NCI-H2029 treated with DMSO at 0.1 percent for 48 hours (cell line): ENCODE measurements at places on chromosomes 1 and 21.

GRCh38 chr21:33848249-33848953, 67.2 kb downstream of the ATP5PO start:
- peak; percentile 69 for DNase-seq

- DNase-seq = no peak
These were observed 61.0 kb downstream of the PAX7 start for GRCh38 chr1:18691648-18692047.

GRCh38 chr1:226335661-226336060, 26.7 kb upstream of the LIN9 start:
- DNase-seq = no peak

DNA sequence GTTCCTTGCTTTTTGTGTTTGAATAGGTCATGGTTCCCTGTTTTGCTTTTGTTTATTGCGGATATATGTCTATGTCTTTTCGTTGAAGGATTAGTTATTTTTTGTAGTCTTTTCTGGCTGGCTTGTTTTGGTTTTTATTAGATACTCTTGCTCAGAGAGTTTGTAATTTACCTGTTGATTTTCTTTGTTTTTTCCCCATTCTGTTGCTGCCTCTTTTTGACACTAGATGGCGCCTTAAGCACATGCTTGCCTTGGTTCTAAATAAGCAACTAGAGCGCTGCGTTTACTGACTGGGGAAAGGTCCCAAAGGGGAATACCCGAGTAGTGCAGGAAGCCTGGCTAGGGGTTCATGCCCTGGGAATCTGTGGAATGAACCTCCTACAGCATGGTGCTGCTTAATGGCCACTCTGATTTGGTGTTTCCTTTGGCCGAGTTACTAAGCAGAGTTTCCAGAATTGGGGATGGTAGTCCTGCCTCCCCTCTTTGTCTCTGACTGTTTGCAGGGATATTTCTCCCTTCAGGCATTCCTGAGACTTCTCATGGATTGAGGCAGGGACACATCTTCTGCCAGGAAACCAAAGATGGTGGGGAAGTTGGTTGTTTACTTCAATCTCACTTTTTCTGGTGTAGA, 143.2 kb downstream of the PTPRU start:
- no peak for DNase-seq

GRCh38 chr21:41167348-41168342, at the start of gene BACE2:
Gene BACE2 (plus strand): TSS chr21:41168160. CDS start chr21:41168264, 104 bp downstream.
- DNase-seq = no peak

DNA sequence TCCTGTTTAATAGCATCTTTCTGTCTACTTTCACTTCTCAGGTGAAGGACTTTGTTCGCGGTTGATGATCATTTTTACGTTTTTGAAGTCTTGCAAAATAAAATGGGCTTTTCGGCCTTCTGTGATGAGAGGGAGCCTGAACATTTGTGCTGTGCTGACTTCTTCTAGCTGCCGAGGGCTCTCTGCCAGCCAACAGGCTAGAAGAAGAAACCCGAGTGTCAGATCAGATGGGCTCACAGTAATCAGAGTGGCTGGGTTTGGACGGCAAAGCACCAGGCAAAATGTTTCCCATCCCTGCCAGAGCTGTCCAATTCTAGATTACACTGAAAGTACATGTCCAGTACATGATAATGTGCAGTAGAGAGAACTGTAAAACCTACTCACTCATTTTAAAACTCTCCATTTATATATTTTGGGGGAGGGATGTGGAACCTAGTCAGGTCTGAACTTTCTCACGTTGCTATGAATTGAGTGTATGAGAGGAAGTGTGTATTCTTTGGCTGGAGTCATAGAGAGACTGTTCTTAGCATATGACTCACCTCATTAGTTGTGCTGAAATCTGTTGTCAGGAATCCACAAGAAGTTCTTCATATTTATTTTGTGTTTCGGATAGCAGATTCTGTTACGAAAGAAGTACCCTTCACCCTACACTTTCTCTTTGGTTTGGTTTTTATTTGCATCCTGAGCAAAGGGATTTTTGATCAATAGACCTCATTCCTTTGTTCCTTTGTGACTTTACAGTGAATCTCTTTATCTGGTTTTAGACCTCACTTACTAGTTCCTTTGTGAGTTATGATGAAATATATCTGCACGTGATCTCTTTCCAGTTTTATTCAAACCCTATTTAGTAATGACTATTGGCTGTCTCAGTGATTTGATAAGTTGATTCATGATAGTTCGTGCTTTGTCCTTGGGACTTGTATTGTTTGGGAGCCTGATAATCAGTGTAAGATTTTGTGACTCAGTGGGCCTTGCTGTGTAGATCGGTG, 4.8 kb downstream of the ATP1A1 start:
- peak; percentile 62 for DNase-seq

DNA sequence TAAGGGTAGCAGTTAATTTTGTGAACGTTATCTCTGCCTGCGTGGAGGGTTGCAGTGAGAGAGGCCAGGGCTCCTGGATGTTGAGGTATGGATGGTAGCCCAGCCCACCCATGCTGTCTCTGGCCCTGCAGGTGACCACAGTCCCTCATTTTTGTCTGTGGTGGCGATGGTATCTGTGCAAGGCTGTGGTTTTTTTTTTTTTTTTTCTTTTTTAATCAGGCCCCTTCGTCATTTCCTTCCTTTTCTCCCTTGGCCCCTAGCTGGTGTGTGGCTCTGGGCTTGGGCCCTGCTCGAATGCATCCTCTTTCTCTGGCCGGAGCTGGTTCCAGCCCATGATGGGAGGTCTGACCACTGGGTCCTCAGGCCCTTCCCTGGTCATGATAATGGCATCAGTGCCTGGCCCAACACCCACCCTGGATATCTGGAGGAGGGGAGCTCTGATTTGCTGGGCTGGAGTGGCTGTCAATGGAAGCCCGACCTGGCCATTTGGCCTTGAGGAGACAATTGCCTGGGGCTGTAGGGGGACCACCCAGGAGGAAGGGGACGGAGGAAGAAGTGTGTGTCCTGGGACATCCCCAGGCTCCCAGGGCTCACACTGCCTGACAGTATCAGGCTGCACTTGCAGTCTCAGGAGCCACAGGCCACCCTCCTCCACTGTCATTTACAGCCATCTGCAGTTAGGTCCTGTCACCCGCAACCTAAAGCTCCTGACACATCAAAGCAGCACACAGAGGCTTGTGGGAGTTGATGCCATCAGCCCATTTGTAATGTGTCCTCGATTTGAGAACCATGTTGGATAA, 8.1 kb upstream of the RNF187 start:
- no peak for DNase-seq

DNA sequence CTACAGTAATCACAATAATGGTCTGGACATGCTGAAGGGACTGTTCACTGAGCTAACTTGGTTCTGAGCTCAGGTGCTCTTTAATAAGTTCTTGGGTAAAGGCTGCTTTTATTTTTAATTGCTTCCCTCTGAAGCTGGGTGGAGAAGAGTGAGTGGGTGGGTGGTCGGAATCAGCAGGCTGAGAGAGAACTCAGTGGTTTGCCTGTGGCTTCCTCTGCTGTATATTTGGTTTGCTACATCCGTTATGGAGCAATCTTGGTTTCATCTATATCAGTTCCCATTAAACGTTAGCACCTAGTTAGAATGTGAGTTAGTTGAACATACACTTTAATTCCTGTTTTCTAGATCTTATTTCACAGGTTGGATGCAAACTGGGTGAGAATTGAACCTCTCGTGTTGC, 23.3 kb downstream of the CNIH4 start:
- DNase-seq = no peak

DNA sequence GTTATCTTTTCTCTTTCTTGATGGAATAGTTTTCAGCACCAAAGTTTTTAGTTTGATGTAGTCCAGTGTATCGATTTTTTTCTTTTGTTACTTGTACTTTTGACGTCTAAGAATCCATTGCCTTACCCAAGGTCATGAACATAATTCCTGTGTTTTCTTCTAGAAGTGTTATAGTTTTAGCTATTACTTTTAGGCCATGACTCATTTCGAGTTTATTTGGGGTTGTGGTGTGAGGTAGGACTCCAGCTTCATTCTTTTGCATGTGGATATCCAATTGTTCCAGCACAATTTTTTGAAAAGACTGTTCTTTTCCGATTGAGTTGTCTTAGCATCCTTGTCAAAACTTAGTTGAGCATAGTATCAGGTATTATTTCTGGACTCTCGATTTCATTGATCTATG, 79.4 kb upstream of the SELENON start:
- no peak for DNase-seq

GRCh38 chr1:244050835-244051444, at the start of gene ZBTB18:
Gene ZBTB18 (plus strand): TSS chr1:244051283. CDS start chr1:244051432, 149 bp downstream.
- DNase-seq = peak; percentile 14

GRCh38 chr1:97034651-97035050, 313.1 kb downstream of the PTBP2 start:
- DNase-seq = no peak

DNA sequence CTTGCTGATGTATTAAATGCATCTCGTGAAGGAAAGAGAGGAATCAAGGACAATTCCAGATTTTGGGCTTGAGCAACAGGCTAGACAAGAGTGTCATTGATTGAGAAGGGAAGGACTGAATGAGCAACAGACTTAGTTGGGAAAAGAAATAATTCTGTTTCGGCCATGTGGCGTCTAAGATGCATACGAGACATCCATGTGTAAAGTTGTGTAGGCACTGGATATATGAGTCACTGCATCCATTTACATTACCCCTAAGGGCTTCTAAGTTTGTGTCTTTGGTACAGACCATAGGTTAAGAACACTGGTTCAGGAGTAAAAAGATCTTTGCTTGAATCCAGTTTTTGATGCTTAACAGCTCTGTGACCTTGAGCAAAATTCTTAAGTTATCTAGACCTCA, 307.0 kb upstream of the SGIP1 start:
- DNase-seq = no peak

GRCh38 chr1:27931759-27932158, 3.0 kb upstream of the SMPDL3B start:
- no peak for DNase-seq

DNA sequence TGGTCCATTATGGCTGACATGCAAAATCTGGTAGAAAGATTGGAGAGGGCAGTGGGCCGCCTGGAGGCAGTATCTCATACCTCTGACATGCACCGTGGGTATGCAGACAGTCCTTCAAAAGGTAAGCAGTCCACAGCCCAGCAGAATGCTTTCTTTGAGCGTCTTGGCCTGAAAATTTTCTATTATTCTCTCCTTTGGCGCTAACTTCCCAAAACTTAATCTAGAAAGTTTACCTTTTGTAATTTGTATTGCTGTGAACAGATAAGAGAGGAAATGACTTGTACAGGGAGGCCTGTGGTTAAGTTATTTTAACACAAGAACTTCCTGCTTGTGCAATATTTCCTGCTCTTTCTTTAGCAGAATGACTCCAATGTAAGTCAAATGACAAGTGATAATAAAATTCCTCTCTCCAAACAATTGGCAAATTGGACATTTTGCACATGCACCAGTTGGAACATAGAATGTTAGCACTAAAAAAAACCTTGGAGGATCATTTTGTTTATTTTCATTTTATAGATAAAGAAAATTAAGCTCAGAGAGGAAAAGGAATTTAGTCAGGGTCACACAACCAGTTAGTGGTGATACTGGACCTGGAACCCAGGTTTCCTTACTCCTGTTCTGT, 18.9 kb downstream of the CAP1 start:
- peak; percentile 67 for DNase-seq

DNA sequence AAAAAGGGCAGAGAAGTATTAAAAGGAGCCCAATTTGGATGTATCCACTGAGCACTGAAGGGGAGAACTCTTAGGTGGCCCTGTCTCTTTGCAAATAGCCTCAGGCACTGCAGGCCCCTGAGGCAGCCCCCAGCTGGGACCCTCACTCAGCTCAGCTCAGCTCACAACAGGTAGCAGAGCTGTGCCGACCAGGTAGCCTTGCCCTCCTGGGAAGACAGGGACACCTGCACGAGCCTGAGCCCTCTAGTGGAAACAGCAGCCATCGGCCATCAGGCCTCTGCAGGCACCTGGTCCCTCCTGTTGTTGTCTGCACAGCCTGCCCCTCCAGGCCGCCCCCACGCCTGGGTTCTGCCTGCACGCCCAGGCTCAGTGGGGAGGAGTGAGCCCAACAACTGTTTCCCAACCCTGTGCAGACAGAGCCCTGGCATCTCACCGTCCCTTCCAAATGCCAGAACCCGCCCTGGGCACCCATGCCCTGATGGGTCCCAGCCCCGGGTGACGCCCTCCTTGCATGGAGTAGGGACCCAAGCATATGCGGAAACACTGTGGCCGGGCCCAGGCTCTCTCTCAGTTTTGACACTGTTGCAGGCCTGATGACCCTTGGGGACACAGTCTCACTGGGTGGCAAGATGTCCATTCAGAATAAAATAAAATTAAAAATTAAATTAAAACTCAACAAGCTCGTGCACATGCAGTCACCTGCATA, 60.0 kb upstream of the AJAP1 start:
- DNase-seq = no peak

GRCh38 chr21:34537838-34538237, 25.8 kb upstream of the KCNE1 start:
- no peak for DNase-seq

DNA sequence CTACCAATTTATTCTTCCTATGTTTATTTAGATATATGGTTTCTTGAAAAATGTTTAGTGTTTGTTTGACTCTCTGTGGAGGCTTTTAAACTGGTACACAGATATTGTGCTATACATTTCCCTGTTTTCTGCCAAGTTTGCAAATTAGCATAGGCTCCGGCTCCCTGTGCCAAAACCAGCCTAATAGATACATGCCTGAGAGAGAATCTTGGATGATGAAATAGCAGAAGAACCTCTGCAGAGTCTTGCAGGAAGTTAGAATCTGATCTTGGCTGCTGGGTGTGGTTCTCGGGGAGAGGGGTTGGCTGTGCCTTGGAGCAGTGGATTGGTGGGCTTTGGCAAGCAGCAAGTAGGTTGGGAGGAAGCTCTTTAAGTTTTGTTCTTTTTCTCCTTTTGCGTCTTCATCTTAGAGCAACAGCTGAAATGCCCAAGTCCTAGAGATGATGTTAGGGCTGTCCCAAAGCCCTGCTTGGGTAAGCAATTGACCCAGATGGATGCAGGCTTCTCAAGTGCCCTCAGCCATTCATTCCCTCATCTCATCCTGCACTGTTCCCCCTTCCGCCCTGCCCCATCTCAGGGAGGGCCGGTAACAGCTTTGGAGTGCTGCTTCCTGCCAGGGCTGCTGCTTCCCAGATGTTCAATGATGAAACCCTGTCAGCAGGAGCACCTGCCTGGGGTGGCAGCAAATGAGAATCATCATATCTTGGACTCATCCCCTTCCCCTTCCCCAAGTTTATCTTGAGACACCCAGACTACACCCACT, 9.3 kb downstream of the PLA2G2A start:
- no peak for DNase-seq

- DNase-seq = peak; percentile 11
These were observed 40.2 kb downstream of the IL12RB2 start for GRCh38 chr1:67347688-67348472.

- no peak for DNase-seq
These were observed 824.6 kb upstream of the TMPRSS15 start for GRCh38 chr21:19228226-19228625.

GRCh38 chr1:210099921-210100320, 132.7 kb upstream of the SERTAD4 start:
- no peak for DNase-seq

- DNase-seq = no peak
These were observed 748 bp downstream of the PDZK1IP1 start for GRCh38 chr1:47188791-47189785.
